Vagina (tissue), 2 donors: ENCODE measurements at places on chromosomes 7 and 10. TPM values are rescaled to one million over a fixed set of nuclear protein-coding genes. Genes with fewer than 3 reads are reported as not detected.

DNA sequence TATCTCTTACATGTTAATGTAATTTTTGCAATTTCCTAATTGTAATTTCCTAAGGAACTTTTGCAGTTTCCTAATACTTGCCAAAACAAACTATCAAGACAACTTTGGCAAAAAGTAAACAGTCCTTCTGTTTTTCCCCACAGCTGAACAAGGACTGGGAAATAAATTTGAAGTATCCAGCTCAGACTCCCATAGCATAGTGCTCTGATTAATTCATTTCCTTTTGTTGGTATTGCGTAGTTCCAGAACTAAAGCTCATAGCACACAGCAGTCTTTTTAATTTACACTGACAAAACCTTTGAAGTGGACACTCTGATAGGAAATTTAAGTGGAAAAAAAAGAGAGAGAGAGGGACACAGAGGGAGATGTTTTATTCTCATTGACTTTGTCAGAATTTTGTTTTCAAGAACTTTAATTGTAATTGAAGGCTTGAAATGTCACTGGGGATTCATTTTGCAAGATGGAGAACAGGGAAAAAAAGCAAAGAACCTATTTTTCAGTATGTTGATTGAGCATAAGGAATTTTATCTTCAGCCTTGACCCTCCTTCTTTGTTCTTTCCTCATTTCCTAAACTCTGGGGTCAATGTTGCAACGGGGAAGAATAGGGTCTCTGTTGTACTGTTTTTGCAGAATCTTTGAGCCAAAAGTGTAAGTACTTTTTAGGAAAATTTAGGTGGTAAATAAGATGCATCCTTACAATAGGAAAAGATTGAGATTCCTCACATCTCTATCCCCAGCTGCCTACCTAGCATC lies 232.2 kb upstream of the NPSR1 start:
- no peak for DNase-seq
- H3K4me3 ChIP-seq: no peak overlapping the region
- no peaks in the 10 kb centered on the region for H3K36me3 ChIP-seq
- H3K27ac ChIP-seq: no peak overlapping the region
- H3K27me3 ChIP-seq: no peaks in the 10 kb centered on the region
- no peaks in the 10 kb centered on the region for H3K4me1 ChIP-seq

MRC1 gene
- 18.9 TPM for total RNA-seq

DNA sequence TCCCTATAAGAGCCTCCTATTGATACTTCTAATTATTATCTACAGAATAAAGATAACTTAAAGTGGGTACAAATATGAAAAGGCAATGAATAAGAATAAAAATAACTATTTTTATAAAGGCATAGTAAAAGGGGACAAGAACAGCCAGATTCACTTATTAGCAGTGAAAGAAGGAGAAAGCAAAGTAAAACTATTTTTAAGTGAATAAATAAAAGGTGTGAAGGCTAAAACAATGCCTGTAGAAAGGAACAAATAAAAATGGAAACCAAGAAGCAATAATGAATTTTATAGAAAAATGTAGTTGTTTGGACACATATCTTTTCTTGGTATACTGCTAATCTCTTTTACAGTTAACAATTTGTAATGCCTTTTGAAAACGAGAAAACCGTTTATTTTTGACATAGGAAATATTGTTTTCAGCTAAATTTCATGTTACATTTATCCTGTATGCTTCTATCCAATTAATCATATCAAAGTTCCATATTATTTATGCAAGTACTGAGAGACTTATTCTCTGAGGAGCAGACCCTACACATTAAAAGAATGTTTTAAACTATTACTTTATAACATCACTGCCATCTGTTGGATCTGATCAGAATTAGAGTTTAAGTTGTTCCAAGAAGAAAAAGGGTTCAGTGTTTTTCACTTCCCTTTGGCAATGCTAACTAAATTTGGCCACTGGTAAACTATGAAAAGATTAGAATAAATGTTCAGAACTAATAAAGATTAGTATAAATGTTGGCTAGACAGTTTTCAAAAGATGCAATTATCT lies 59.1 kb downstream of the ARMC3 start:
- no peak overlapping the region for H3K27ac ChIP-seq
- no peak for DNase-seq
- H3K4me3 ChIP-seq: no peak overlapping the region
- no peaks in the 10 kb centered on the region for H3K4me1 ChIP-seq

GRCh38 chr10:31158011-31158658 lies 126.5 kb upstream of the ZNF438 start:
- no peak for DNase-seq
- H3K4me1 ChIP-seq: peaks cover 14% of the 10 kb centered on the region
- H3K27me3 ChIP-seq: no peaks in the 10 kb centered on the region
- no peaks in the 10 kb centered on the region for H3K36me3 ChIP-seq
- H3K27ac ChIP-seq: peak overlapping the region; percentile 61

DNA sequence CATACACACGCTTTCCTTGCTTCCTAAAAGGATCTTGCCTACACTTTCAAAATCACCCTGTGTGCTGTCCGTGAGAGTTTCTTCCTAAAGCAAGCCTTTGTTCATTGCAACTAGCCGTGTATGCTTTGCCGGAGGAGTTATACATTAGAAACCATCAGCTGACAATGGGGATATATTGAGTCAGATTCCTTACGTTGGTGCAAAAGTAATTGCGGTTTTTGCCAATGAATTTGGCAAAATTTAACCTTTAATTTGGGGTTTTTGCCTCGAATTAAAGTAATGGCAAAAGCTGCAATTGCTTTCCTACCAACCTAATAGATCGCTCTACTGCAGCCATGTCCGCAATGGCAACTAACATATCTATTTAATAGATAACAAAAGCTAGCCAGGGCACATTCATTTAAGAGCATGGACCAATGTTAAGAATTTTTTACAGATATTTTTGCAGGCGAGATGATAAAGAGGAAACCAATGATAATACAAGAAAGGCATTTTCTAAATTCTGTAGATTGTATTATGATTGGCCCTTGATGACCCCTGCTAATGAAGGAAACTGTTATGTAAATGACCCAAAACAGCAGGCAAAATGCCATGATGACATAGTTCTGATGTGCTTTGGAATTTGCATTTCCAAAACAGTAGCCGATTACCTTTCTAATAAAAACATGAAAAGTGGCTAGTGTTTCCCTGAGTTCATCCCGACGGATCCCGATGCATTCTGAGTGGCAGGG lies 184.8 kb upstream of the NRP1 start:
- no peak overlapping the region for H3K4me3 ChIP-seq
- no peaks in the 10 kb centered on the region for H3K36me3 ChIP-seq
- H3K27ac ChIP-seq: no peak overlapping the region
- DNase-seq: no peak

- H3K4me3 ChIP-seq: no peak overlapping the region
- no peaks in the 10 kb centered on the region for H3K27me3 ChIP-seq
- no peaks in the 10 kb centered on the region for H3K36me3 ChIP-seq
- DNase-seq: no peak
- H3K4me1 ChIP-seq: peaks cover 40% of the 10 kb centered on the region
These were observed 43.6 kb upstream of the ZNF32 start for GRCh38 chr10:43692051-43692825.

- no peak for DNase-seq
- H3K4me1 ChIP-seq: no peaks in the 10 kb centered on the region
- no peak overlapping the region for H3K27ac ChIP-seq
- H3K36me3 ChIP-seq: no peaks in the 10 kb centered on the region
These were observed 465.3 kb downstream of the PLXDC2 start for GRCh38 chr10:20281579-20281978.

- no peak overlapping the region for H3K4me3 ChIP-seq
- peaks cover 12% of the 10 kb centered on the region for H3K4me1 ChIP-seq
- no peaks in the 10 kb centered on the region for H3K36me3 ChIP-seq
- peak; percentile 37 for DNase-seq
- no peaks in the 10 kb centered on the region for H3K27me3 ChIP-seq
These were observed 479.1 kb upstream of the ZMIZ1 start for GRCh38 chr10:78589687-78590086.

DNA sequence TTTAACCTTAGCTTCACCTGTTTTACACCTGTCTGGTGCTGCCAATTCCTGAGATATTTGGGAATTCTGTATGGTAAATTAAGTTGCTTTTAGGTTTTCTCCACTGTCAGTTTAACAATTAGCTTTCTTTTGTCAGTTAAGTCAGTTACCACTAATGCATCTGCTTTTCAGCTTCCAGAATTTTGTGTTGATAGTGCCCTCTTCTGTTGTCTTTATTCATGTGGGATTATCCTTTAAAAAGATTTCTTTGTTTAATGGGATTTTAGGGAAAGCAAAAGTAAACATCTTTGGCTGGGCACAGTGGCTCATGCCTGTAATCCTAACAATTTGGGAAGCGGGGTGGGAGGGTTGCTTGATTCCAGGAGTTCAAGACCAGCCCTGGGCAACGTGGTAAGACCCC lies 8.1 kb downstream of the TFAM start:
- no peaks in the 10 kb centered on the region for H3K36me3 ChIP-seq
- no peaks in the 10 kb centered on the region for H3K27me3 ChIP-seq
- DNase-seq: no peak
- H3K27ac ChIP-seq: no peak overlapping the region

OPN1SW gene
- not detected for total RNA-seq

GRCh38 chr7:84746353-84746752 lies 440.5 kb downstream of the SEMA3D start:
- no peak overlapping the region for H3K27ac ChIP-seq
- no peaks in the 10 kb centered on the region for H3K4me1 ChIP-seq
- H3K4me3 ChIP-seq: no peak overlapping the region
- no peaks in the 10 kb centered on the region for H3K27me3 ChIP-seq

TMEM270 gene
- not detected for total RNA-seq

ARPC1B gene
- total RNA-seq: 114 TPM

DNA sequence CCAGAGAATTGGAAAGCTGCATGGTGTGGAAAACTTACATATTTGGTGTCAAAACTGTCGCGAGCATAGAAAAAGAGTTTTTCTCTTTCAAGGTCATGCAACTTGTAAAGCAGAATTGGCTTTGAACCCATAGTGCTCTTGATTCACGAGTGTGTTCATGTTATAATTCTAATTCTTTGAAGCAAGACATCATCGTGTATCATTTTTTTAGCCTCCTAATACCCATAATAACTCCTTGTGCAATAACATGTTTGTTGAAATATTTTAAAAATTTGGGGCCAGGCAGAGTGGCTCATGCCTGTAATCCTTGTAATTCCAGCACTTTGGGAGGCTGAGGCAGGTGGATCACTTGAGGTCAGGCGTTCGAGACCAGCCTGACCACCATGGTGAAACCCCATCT lies 4.2 kb downstream of the CCL24 start:
- DNase-seq: no peak
- no peak overlapping the region for H3K27ac ChIP-seq
- H3K36me3 ChIP-seq: no peaks in the 10 kb centered on the region
- H3K4me1 ChIP-seq: no peaks in the 10 kb centered on the region
- H3K4me3 ChIP-seq: no peak overlapping the region

C10orf105 gene
- 0.49 TPM for total RNA-seq

DNA sequence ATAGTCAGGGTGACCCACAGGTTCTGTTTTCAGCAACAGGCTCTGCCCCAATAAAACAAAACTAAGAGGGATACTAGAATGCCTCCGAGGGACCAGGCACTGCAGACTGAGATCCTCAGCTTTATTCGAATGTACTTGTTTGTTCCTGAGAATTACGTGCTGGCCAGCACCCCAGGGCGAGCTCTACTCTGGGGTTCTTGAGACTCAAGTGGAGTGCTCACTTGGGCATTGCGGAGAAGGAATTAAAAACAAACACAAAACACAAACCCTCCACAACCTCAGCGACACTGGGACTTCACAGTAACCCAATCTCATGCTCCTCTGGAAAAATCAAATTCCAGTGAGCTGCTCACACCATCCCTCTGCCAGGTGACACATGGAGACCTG lies 250.7 kb downstream of the TNS3 start:
- H3K27me3 ChIP-seq: no peaks in the 10 kb centered on the region
- no peak overlapping the region for H3K4me3 ChIP-seq
- H3K4me1 ChIP-seq: peaks cover 92% of the 10 kb centered on the region
- no peaks in the 10 kb centered on the region for H3K36me3 ChIP-seq
- H3K27ac ChIP-seq: no peak overlapping the region

GRCh38 chr10:113347508-113347907 lies 205.3 kb upstream of the HABP2 start:
- no peaks in the 10 kb centered on the region for H3K4me1 ChIP-seq
- no peak overlapping the region for H3K4me3 ChIP-seq
- no peak for DNase-seq
- H3K27ac ChIP-seq: no peak overlapping the region
- H3K36me3 ChIP-seq: no peaks in the 10 kb centered on the region
